ENCODE measurements at places on chromosomes 6 and 20. TPM values are rescaled to one million over a fixed set of nuclear protein-coding genes. Genes with fewer than 3 reads are reported as not detected.

GRCh38 chr6:169269180-169270076 lies 15.8 kb upstream of the THBS2 start:
- no peak for DNase-seq
- H3K4me1 ChIP-seq, result peaks cover 24% of the 10 kb centered on the region
- peak overlapping the region; percentile 41 for H3K27ac ChIP-seq

- no peak overlapping the region for H3K4me3 ChIP-seq
- H3K36me3 ChIP-seq, result no peaks in the 10 kb centered on the region
- DNase-seq, result no peak
- H3K27ac ChIP-seq, result no peak overlapping the region
- peaks cover 18% of the 10 kb centered on the region for H3K27me3 ChIP-seq
Measured at GRCh38 chr20:48098099-48098498, 312.8 kb upstream of the SULF2 start.

- H3K4me1 ChIP-seq, result peaks cover 12% of the 10 kb centered on the region
- DNase-seq, result no peak
- H3K36me3 ChIP-seq, result no peaks in the 10 kb centered on the region
- H3K27me3 ChIP-seq, result peaks cover 42% of the 10 kb centered on the region
- H3K27ac ChIP-seq, result no peak overlapping the region
Measured at GRCh38 chr20:5927749-5928462, 22.4 kb downstream of the TRMT6 start.

DNA sequence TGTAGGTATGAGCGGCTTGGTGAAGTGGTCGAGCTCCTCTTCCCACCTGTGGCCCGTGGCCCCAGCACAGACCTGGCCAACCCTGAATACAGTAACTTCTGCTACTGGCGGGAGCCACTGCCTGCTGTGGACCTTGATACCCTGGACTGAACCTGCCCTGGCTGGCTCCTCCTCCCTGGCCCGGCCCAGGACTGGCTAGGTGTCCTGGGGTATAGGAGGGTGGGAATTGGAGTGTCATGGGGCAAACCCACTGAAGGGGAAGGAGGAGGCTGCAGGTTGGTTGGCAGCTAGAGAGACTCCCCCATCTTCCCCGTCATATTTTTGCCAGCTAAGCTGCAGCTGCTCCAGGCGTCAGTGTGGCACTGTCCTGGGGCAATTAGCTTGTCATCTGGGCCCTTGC lies 7.9 kb downstream of the EMILIN3 start:
- no peak overlapping the region for H3K27ac ChIP-seq
- H3K36me3 ChIP-seq, result no peaks in the 10 kb centered on the region
- DNase-seq, result no peak

GRCh38 chr6:167422934-167423333 lies 98.0 kb downstream of the TTLL2 start:
- H3K27ac ChIP-seq, result no peak overlapping the region
- no peak overlapping the region for H3K4me3 ChIP-seq

GRCh38 chr6:27288136-27289044 lies 23.7 kb downstream of the POM121L2 start:
- peaks cover 30% of the 10 kb centered on the region for H3K4me1 ChIP-seq
- no peak overlapping the region for H3K27ac ChIP-seq
- H3K27me3 ChIP-seq, result peaks cover 58% of the 10 kb centered on the region
- no peaks in the 10 kb centered on the region for H3K36me3 ChIP-seq
- no peak for DNase-seq

DNA sequence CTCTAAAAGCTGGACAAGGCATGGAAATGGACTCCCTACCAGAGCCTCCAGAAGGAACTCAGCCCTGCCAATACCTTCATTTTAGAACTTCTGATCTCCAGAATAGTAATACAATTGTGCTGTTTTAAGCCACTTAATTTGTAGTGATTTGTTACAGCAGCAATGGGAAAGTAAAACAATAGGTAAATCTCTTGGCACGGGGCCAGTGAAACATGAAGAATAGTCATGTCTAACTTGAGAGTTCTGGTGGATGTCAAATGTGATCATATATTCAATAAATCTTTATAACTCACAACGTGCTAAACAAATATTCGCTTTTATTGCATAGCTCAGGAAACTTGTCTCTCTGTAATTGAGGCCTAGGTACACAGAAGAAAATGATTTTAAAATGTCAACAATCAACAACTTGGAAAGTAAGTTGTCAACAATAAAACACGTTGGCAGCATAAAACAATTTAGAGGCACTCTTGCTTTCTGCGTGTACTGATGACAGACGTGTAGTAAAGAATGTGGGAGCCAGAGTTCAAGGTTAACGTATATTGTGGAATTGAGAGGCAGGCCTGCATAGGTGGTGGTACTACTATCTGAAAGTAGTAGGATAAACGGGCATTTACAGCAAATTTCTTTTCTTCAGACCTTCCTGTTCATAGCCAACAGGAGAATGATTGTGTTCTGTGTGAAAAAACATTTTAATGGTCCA lies 140.5 kb upstream of the OPRM1 start:
- H3K4me1 ChIP-seq, result no peaks in the 10 kb centered on the region
- H3K27me3 ChIP-seq, result no peaks in the 10 kb centered on the region
- no peak overlapping the region for H3K4me3 ChIP-seq
- no peak overlapping the region for H3K27ac ChIP-seq
- H3K36me3 ChIP-seq, result no peaks in the 10 kb centered on the region

- no peaks in the 10 kb centered on the region for H3K36me3 ChIP-seq
- DNase-seq, result no peak
- H3K4me3 ChIP-seq, result no peak overlapping the region
- no peaks in the 10 kb centered on the region for H3K4me1 ChIP-seq
- peaks cover 4% of the 10 kb centered on the region for H3K27me3 ChIP-seq
- no peak overlapping the region for H3K27ac ChIP-seq
Measured at GRCh38 chr6:63790334-63790733, 154.7 kb downstream of the PHF3 start.

- H3K27ac ChIP-seq, result no peak overlapping the region
- H3K4me3 ChIP-seq, result no peak overlapping the region
- H3K36me3 ChIP-seq, result no peaks in the 10 kb centered on the region
- peaks cover 30% of the 10 kb centered on the region for H3K4me1 ChIP-seq
- H3K27me3 ChIP-seq, result no peaks in the 10 kb centered on the region
Measured at GRCh38 chr6:41720262-41720620, 15.2 kb downstream of the TFEB start.

DNA sequence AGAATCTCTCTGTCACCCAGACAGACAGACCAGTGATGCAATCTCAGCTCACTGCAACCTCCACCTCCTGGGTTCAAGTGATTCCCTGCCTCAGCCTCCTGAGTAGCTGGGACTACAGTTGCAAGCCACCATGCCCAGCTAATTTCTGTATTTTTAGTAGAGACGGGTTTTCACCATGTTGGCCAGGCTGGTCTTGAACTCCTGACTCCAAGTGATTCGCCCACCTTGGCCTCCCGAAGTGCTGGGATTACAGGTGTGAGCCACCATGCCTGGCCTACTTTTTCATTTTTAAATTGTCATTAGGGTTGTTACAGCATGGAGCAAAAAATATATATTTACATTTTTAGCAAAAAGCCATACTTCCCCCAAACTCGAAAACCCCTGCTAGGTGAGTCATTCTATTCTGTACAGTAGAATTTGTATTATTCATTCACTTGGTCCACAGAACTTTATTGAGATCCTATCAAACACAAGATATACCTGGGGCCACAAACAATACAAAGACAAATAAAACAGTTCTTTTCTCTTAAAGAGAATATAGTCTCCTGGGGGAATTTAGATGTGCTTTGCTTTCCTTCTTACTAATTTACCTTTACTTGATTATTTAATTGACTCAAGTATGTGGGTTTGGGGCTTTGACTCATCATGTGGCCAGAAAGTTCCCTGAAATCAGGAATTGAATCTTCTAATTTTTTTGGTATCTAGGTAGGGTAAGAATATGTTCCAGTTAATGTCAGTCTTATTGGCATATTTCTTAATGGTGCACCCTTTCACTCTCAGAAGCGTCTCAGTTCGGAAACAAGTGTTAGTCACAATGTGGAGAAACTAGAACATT lies 16.6 kb upstream of the CCND3 start:
- no peaks in the 10 kb centered on the region for H3K4me1 ChIP-seq
- no peak overlapping the region for H3K4me3 ChIP-seq
- H3K27me3 ChIP-seq, result no peaks in the 10 kb centered on the region
- H3K27ac ChIP-seq, result no peak overlapping the region
- no peak for DNase-seq

DNA sequence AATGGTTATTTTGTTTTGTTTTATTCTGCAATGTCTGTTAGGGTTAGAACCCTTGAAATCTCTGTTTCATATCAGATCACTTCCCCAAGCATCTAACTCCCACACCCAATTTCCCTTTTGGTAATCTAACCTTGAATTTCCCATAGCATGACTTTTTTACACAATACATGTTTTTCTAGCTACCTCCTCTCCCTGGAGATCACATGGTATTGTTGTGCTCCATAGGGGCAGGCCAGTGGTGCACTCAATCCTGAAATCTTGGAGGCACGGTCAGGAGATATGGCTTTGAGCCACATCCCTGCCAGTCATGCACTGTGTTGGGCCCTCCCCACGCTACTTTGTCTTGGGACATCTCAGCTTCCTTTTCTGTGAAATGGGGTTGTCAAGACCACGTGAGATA lies 36.7 kb upstream of the NNAT start:
- no peak overlapping the region for H3K4me3 ChIP-seq
- H3K27ac ChIP-seq, result no peak overlapping the region
- H3K27me3 ChIP-seq, result peaks cover 23% of the 10 kb centered on the region
- peak; percentile 13 for DNase-seq

DNA sequence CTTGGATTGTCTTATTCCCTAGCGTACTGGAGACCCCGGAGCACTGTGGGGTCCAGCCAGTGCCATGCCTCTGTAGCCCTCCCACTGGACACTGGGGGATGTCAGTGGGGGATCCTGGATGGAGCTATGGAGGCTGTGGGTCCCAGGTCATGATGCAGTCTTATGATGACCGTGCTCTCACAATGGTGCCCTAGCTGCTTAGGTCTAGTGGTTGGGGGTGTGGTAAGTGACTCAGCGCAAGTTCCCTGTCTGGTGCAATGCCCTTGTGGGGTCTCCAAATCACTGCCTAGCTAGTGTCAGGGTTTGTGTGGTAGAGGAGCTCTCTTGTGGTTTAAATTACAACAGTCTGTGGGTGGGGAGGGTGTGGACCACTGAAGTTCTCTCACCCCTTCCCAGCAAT lies 135.4 kb downstream of the CDC5L start:
- no peak overlapping the region for H3K4me3 ChIP-seq
- peaks cover 4% of the 10 kb centered on the region for H3K36me3 ChIP-seq
- H3K27me3 ChIP-seq, result peaks cover 8% of the 10 kb centered on the region
- H3K4me1 ChIP-seq, result no peaks in the 10 kb centered on the region
- no peak for DNase-seq

- H3K27ac ChIP-seq, result no peak overlapping the region
- peaks cover 5% of the 10 kb centered on the region for H3K4me1 ChIP-seq
- no peaks in the 10 kb centered on the region for H3K27me3 ChIP-seq
Measured at GRCh38 chr6:109424946-109425345, 15.5 kb downstream of the PPIL6 start.

- no peaks in the 10 kb centered on the region for H3K36me3 ChIP-seq
- H3K4me1 ChIP-seq, result no peaks in the 10 kb centered on the region
- no peak for DNase-seq
- H3K4me3 ChIP-seq, result no peak overlapping the region
- peaks cover 54% of the 10 kb centered on the region for H3K27me3 ChIP-seq
Measured at GRCh38 chr6:106005013-106005412, 81.1 kb upstream of the PRDM1 start.

SLC17A3 gene
- not detected for total RNA-seq

GGTLC1 gene
- not detected for total RNA-seq

MUC22 gene
- total RNA-seq, result not detected

RXRB gene
- total RNA-seq, result 70.3 TPM

CLDN20 gene
- total RNA-seq, result not detected

DIDO1 gene
- 73.1 TPM for total RNA-seq

RCAN2 gene
- total RNA-seq, result 4.0 TPM

CNBD2 gene
- 3.5 TPM for total RNA-seq

NRSN1 gene
- total RNA-seq, result 1.1 TPM

KIF25 gene
- 1.6 TPM for total RNA-seq
